ENCODE measurements at places on chromosomes 2 and 18.
A peak's percentile ranks its signal among the peaks of the same experiment; 100 is the strongest.

DNA sequence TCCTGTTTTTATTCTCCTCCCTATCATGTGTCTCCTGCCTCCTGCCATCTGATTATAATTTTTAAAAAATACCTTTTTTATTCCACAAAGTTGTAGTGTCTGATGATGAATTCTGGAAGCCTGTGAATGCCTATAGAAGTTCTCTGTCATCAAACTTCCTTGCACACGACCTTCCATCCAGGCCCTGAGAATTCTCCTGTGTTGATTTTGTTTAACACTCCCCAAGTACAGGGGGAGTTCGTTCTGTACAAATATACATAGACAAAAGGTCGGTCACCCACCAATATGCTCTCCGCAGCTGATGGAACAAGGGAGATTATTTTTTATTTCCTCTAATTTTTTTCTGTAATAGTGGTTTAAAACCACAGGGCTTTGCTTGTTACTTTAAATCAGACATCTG lies 232.5 kb downstream of the PIEZO2 start:
- DNase-seq, result no peak

GRCh38 chr18:36613069-36613468 lies 215.7 kb downstream of the TPGS2 start:
- no peak for DNase-seq

DNA sequence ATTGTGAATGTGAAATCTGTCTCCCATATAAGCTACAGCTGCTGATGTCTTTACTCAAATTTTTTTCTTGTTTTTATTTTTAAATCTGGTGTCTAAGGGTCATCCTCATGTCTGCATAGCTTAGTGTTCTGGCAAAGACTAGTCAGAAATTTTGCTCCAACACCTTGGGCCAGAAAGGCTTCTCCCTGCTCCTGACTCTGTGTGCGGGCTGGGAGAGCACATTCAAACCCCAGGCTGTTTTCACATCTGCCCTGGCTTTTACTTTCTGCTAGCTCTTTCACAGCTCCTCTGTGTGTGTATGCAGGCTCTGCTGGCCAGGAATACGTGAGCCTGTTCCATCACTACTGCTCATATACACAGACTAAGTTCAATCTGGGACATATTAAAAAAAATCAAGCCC lies 102.9 kb upstream of the RIOK3 start:
- no peak for DNase-seq

- no peak for DNase-seq
Observed at GRCh38 chr2:25381502-25381901, 39.8 kb upstream of the DNMT3A start.

DNA sequence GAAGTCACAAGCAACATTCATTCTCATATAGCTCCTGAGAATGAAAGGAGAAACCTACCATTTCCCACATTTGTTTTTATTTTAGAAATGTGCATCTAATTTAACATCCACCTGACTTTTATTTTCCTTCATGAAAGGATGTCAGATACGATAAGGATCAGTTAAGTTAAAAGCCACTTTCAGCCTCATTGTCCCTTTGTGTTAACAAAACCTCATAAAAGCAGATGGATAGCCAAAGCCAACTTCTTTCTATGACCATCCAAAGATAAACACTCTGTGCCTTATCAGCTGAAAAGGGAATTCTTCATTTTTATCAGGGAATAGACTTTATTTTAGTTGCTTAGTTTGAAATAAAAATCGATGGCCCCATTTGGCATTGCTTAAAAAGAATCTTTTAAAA lies 25.7 kb upstream of the RIT2 start:
- no peak for DNase-seq

DNA sequence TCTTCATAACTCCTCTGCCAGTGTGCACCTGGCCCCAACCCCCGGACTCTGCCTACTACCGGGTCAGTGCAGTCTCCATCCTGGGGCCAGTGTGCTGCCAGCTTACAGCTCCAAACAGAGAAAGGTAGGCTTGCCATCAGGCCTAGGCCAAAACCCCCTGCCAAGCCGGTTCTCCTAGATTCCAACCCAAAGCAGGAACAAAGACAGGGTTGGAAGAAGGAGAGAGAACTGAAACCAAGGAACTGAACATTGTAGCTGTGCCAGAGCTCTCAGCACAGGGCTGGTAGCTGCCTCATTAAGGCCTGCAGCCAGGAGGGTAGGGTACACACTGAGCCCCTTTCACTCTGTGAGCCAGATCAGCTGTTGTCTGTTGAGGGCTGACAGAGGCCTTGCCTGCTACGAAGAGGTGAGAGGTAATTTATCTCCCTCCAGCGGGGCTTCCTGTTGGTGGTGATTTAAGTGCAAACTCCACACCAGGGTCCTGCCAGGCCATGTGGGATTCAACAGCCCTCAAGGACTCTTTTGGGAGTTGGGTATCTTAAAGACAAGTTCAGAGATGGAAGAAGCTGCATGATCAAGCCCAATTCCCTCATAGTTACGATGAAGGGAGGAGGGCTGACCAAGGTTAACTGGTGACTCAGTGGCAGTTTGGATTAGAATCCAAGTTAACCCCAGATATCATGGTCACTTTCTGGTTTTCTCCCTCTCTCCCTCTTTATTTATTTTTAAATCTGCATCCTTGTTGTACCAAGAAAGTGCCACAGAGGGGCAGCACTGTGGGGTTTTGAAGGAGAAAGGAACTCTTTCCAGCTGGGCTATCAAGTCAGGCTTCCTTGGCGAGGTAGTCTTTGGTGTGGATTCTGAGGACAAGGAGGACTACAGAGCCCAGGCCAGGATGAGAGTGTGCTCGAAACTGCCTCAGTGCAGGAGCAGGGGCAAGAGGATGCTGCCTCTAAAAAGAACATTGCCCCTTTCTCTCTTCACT lies 48.1 kb downstream of the CYRIA start:
- no peak for DNase-seq

DNA sequence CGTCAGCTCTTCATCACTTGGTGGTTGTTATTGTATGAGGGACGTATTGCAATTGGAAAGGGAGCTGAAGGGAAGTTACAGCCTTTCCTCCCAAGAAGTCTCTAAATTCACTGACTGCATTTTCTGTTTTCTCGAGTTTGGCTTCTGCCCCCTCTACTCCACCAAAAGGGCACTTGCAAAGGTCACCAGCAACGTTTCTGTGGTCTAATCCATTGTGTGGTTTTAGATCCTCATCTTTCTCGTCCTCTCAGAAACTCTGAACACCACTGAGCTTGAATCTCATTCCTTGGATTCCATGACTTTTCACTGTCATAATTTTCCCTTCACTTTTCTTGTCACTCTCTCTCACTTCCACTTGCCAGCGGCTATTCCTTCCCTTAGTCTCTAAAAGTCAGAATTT lies 308.0 kb downstream of the AFF3 start:
- DNase-seq, result no peak

DNA sequence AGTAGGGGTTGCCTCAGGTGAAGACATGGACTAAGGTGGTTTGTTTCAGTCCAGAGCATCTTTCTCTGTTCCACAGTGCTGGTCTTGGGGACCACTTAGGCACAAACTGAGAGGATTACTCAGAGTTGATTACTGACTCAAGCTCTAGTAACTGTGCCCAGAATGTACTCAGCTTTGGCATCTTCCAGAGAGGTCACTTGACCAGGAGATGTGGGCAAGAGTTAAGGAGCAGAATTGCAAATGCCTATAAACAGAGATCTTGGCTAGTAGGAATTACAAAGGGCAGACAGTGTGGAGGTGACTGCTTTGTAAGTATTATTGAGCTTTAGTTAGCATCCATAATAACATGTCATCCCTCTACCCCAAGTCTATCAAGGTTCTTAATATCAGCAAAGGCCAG lies 93.2 kb upstream of the CABLES1 start:
- DNase-seq, result no peak

GRCh38 chr2:158359846-158360245 lies 96.7 kb downstream of the CCDC148 start:
- no peak for DNase-seq

- DNase-seq, result no peak
Observed at GRCh38 chr2:54599914-54600313, 123.5 kb upstream of the EML6 start.

GRCh38 chr2:223590964-223591363 lies 11.2 kb downstream of the SCG2 start:
- no peak for DNase-seq

GRCh38 chr2:101806123-101806522 lies 108.6 kb downstream of the MAP4K4 start:
- DNase-seq, result peak; percentile 66

- no peak for DNase-seq
Observed at GRCh38 chr2:68158134-68158447, 403 bp downstream of the PNO1 start.

- peak; percentile 26 for DNase-seq
Observed at GRCh38 chr2:44244135-44244871, 31.0 kb upstream of the SLC3A1 start.

DNA sequence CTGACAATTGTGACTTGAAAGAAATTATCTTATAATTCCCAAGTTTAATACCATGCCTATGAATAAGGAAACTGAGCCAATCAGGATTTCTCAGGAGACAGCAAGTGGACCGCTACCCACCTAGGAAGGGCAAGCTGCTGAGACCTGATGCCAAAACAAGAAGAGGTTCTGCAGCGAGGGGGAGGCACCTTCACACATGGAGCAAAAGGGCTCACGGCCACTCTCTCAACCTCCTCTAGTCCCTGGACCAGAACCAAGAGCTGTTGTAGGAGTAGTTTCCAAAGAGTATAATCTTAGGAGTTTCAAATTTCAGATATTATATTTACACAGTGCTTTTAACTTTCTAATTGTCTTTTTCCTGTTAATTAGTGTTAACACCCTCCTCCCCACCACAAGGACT lies 154.7 kb upstream of the ETAA1 start:
- DNase-seq, result no peak

DNA sequence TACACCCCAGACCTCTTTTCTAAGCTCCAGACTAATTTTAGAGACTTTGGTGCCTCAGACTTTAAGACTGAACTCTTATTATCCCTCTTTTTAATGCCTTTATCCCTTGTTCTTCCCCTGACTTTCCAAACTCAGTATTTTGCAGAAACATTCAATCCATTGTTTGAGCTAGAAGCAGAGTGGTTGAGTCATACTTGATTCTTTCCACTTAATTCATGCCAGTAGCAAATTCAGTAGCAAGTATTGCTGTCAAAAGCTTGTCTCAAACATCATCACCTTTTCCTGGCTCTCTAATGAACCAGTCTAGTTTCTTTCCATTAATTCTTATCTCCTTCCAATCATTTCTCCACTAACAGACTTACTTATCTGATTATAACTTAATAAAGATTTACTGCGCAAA lies 699.7 kb upstream of the ZNF804A start:
- no peak for DNase-seq

DNA sequence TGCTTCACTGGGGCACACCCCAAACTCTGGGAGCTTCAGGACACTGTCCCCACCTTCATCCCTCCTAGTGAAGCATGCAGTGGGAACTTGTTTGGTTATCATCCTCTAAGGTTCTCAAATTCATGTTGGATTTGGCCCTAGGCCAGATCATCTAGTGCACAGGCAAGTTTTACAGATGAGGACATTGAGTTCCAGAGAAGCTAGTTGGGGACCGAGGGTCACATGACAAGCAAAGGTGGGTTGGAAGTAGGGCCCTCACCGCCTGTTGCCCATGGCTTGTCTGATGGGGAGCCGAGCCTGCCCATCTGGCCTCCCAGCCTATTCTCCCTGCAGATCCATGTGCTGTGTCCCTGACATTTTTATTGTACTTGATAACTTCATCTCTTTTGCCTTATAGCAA lies 2.8 kb downstream of the PRKCE start:
- DNase-seq, result no peak

GRCh38 chr18:61006687-61007224 lies 326.5 kb upstream of the CDH20 start:
- DNase-seq, result no peak

- no peak for DNase-seq
Observed at GRCh38 chr18:20971886-20972267, 139.7 kb downstream of the ROCK1 start.

GRCh38 chr2:139730197-139730596 lies 950.0 kb upstream of the NXPH2 start:
- no peak for DNase-seq

DNA sequence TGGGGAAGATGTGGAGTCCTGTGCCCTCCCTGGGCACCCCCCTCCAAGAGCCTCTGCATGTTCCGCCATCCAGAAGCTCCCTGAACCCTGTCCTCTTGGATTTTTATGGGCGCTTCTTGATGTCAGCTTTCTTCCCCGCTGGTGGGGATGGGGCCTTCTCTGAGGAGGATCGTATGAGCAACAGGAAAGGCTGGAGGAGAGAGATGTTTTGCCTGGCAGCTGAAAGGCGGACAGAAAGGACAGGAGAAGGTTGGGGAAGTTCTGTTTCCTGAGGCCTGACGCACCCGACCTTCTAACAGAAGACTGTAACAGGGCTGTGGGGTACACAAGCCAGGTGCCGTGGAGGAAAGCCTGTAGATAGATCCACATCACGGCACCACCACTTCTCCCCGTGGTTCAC lies 238.8 kb downstream of the LDLRAD4 start:
- no peak for DNase-seq

DNA sequence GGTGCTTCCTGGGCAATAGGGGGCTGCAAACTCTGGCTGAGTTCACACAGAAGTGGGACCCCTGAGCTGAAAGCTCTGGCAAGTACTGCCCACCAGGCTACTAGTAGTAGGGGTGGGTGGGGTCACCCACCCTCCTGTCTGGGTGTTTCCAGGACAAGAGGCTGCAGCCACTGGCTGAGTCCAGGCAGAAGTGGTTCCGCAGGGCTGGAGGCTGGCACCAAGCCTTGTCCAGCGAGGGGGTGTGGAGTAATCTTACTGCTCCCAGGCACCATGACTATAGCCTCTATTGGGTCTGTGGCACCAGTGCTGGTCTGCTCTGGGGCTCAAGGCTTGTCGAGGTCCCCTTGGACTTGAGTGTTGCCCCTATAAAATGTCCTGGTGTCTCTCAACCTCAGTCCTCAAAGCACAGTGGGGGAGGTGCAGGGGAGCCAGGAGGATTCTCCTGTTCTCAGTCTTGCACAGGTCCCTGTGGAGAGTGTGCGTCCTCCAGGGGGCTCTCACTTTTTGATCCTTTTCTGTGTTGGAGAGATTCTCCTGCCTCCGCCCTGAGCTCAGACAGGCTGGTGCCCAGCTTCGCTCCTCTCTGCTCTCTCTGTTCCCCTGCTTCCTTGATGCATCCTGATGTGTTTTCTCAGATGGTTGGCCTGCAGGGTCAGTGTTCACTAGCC lies 48.1 kb downstream of the NUP35 start:
- DNase-seq, result no peak

GRCh38 chr2:174610243-174610995 lies 12.8 kb upstream of the WIPF1 start:
- no peak for DNase-seq

DNA sequence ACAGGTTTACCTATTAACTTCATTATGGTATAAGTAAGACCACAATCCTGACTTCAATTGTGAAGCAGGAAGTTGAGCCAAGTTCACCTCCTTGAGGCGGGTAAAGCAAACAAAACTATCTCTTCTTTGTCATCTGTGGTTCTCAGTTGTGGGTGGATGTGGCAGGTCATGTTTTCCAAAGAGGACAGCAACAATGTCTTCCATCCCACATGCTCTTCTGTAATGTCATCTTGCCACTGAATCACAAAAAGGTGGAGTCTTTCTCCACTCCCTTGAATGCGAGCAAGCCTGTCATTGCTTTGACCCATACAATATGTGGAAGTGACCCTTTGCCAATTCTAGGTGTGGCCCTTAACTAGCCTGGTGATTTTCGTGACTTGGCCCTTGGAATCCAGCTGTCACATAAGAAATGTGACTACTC lies 98.7 kb downstream of the GRB14 start:
- no peak for DNase-seq

GRCh38 chr2:134177351-134177931 lies 76.4 kb upstream of the MGAT5 start:
- DNase-seq, result no peak

All from T1000 (cell line).